ENCODE measurements at places on chromosomes 1 and 21.

GRCh38 chr1:227299688-227300087 is 18.6 kb downstream of the CDC42BPA start:
- DNase-seq = no peak

- no peak for DNase-seq
Observed at GRCh38 chr1:5394111-5394510, 598.1 kb downstream of the NPHP4 start.

DNA sequence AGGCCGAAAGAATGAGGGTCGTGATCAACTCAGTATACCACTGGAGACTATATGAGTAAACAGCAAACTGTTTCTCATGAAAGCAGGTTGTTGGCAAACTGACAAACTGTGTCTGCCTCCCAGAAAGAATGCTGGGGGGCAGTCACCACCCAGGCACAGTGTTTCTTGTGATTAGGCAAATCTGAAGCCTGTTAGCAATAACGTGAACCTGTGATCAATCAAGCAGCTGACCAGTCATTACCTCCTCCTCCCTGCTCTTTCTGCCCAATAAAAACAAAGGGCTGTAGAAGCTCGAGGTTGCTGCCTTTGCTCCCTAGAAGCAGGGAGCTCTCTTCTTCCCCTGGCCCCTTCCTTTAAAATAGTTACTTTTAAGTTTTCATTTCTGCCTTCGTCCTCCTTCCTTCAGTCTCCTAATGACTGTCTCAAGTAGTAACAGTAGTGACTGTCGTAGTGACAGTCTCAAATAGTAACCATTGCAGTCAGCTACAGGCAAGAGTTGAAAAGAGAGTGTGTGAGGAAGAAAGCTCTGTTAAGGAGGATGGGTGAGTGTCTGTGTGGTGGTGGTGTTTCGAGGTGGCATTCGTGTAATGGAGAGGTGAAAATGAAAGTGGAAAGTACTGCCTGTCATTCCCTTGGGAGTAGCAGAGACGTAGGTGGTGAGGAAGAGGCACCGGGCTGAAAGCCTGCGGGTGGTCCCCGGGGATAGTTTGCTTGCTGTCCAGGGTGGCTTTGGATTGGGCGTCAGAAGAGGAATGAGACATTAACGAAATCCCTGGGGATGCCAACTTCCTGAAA is 14.5 kb downstream of the HHAT start:
- DNase-seq = no peak

- no peak for DNase-seq
Observed at GRCh38 chr1:171699531-171699930, 42.3 kb downstream of the VAMP4 start.

GRCh38 chr1:105636052-105636451 is 1420.4 kb upstream of the PRMT6 start:
- DNase-seq = no peak

DNA sequence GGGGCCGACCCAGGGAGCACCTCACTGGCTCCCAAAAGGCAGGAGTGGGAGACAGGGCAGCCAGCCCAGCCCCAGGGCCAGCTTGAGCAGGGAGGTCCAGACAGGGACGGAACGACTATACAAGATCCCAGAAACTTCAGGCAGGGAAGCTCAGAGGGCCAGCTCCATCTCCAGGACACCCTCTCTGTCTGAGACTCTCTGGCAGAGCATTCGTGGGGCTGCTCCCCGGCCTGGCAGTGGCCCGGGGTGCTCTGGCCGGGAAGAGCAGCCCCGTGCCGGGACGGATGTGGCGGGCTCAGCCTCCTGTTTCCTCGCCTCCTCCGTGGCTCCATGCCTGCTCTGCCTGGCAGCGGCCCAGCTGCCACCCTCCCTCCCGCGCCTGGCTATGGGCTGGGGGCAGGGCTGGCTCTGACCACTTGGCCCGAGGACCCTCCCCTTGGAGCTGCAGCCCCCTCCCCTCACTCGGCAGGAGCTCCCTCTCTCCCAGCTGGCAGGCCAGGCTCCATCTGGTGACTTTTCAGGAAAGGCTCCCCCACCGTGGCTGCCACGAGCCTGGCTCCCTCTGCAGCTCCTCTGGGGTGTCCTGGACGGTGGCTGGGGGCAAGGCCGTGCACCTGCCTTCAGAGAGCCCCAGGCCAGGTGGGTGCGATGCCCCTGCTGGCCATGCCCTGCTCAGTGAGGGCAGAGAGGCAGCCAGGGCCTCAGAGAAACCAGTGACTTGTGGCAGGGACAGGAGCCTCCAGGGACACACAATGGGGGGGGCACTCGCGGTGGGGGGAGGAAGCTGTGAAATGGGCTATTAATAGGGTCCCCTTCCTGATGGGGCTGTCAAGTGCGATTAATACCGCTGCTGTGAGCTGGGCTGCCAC is 5.6 kb upstream of the PLCH2 start:
- DNase-seq = no peak

DNA sequence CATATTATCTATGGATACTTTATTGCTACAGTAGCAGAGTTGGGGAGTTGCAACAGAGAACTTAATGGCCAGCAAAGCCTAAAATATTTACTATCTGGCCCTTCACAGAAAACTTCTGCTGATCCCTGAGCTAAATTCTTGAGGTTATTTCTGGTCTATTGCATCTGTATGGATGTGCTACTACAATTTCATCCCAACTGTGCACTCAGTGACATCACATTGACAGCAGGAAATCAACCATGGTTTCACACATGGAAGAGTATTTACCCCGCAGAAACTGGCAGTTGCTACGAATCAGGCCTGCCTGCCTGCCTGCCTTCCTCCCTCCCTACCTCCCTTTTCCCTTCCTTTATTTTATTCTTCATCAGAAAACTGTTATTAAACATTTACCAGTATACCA is 12.1 kb downstream of the CLCA2 start:
- DNase-seq = no peak

GRCh38 chr1:58057826-58058225 is 488.7 kb downstream of the OMA1 start:
- no peak for DNase-seq

GRCh38 chr1:54453022-54453421 is 46.8 kb upstream of the SSBP3 start:
- DNase-seq = no peak

DNA sequence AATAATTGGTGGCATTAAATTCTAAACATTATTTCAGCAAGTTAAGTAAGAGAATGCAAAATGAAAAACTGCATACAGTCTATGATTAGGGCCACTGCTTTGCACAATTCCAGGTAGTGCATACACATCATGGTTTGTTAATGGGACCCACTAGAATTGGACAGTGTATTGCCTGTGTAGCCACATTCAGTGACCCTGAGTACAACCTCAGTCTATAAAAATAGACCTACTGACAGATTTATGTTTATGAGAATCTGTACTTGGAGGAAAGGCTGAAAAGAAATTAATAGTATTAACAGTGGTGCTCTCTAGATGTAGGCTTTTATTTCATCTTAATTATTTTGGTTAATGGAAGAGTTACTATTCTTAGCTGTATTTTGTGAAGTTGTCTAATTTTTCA is 18.8 kb downstream of the UAP1 start:
- no peak for DNase-seq

DNA sequence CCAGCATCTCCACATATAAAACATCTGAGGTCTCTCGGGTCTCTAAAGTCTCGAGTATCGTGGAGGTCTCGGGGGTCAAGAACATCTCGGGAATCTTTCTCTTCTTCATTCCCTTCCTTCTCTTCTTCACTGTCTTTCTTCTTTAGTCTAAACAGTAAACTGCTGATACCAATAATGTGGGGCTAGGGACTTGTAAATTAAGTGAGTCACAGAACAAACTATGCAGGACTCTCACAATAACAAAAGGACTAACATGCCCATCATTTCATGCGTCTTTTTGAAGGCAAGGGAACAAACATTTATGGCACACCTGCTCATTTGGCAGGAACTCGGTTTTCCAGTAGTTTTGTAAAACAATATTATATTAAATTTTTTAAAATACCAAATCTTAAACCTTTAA is 32.4 kb downstream of the PRPF38A start:
- no peak for DNase-seq

GRCh38 chr1:169487133-169487532 is 1.4 kb upstream of the SLC19A2 start:
- no peak for DNase-seq

GRCh38 chr1:217897100-217897499 is 266.0 kb downstream of the SPATA17 start:
- no peak for DNase-seq
